ENCODE measurements at places on chromosomes 5 and 9. TPM values are rescaled to one million over a fixed set of nuclear protein-coding genes. Genes with fewer than 3 reads are reported as not detected.

DNA sequence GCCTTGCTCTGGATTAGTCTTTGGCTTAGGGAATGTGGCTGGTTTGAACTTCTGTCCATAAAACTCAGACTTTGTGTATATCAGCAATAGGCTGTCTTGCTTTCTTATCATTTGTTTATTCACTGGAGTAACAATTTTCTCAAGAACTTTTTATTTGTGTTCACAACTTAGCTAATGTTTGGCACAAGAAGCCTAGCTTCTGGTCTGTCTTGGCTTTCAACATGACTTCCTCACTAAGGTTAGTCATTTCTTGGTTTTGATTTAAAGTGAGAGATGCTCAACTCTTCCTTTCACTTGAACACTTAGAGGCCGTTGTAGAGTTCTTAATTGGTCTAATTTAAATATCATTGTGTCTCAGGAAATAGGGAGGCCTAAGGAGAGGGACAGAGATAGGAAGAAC lies 4.9 kb downstream of the FBXO38 start:
- peak; percentile 25 for DNase-seq
- H3K27me3 ChIP-seq, result no peaks in the 10 kb centered on the region
- no peak overlapping the region for H3K4me3 ChIP-seq
- peaks cover 17% of the 10 kb centered on the region for H3K4me1 ChIP-seq
- peaks cover 2% of the 10 kb centered on the region for H3K36me3 ChIP-seq
- H3K27ac ChIP-seq, result no peak overlapping the region

DNA sequence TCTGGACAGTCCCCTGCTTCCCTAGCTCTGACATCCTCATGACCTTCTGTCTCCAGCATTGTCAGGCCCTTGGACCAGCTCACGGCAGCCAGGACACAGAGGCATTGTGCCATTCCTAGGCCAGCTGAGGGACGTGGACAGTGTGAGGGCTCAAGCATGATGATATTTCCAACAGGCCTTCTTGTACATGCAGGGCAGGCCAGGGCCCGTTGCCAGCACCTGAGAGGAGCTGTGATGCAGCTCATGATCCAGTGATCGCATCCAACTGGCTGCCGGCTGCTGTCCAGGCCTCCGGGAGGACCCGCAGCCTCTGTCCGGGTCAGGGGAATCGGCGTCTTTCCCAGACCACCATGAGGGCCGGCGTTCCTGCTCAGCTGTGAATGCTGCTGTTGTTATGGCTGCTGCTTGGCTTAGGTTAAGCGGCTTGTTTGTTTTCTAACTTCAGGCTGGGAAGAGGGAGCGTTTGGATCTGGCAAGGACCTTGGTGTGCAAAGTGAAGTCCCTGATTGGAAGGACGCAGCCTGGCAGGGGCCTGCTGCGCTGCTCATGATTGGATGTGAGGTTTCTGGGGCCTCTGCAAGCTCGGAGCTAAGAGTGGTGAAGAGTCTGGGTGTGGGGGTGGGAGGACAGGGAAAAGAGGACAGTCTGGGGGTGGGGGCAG lies 53.8 kb downstream of the PDZD2 start:
- no peaks in the 10 kb centered on the region for H3K4me1 ChIP-seq
- H3K27me3 ChIP-seq, result no peaks in the 10 kb centered on the region
- no peaks in the 10 kb centered on the region for H3K36me3 ChIP-seq
- no peak for DNase-seq
- no peak overlapping the region for H3K27ac ChIP-seq

GRCh38 chr5:95669985-95670384 lies 12.8 kb downstream of the SPATA9 start:
- peak overlapping the region; percentile 69 for H3K27ac ChIP-seq
- no peaks in the 10 kb centered on the region for H3K27me3 ChIP-seq
- H3K4me3 ChIP-seq, result no peak overlapping the region
- no peaks in the 10 kb centered on the region for H3K36me3 ChIP-seq
- DNase-seq, result no peak

TGFBI gene
- total RNA-seq, result 1,862 TPM

DNA sequence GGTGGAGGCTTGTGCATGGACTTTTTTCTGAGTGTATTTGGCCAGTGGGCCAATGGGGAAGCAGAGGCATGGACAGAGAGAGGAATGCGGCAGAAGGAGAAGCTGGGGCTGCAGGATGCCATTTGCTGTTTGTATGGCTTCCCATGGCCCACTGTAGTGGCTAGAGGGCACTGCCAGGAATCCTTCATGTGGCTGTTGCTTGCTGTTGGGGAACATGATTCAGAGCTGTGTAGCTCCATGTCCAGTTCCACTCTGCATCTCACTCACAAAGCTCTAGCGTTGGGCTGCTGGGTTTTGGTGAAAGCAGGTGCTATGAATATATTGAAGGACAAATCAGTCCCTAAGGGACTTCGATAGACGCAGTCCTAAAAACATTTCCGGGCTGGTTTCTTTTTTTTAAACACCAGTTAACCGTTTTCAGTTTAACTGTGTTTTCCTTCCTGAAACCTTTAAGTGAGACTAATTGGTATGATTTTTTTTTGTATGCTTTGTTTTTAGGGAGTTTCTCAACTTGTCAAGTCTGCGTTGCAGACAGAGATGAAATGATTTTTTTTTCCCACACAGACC lies 51.3 kb downstream of the SLC22A5 start:
- no peak overlapping the region for H3K4me3 ChIP-seq
- H3K27ac ChIP-seq, result no peak overlapping the region
- DNase-seq, result no peak
- peaks cover 28% of the 10 kb centered on the region for H3K4me1 ChIP-seq

DNA sequence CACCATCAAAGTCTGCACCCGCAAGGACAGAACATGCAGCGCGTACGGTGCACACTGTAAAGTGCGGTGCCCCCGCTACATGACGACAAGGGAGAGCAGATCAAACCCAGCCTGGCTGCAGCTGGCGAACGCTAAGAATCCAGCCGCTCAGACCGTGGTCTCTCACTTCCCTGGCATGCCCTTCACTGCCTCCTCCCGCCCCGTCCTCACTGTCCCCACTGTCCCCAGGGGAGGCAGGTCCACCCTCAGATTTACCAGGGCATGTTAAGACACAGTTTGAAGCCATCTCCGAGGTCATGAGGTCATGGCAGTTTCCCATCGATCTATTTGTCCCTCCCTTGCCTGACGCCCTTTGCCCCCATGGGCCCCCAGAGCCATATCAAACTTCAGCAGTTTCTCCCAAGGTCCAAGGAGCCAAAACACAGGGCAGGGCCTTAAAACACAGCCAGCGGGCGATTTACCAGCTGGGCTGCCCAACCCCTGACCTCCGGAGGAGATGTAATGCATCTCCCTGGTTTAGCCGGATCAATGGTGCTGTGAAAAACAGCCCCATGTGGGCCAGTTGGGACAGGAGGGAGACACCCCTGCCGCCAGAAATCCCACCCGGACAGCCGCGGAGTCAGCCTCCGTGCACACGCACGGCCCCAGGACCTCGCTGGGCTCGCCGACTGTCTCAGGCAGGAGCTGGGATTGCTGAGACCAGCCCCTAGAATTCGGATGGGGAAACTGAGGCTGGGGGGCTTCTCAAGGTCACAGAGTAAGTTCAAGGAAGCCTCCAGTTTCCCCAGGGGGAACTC lies 52.3 kb upstream of the FUBP3 start:
- no peak for DNase-seq
- no peak overlapping the region for H3K4me3 ChIP-seq
- H3K27ac ChIP-seq, result no peak overlapping the region
- peaks cover 24% of the 10 kb centered on the region for H3K27me3 ChIP-seq

IRX2 gene
- total RNA-seq, result 7.0 TPM

DNA sequence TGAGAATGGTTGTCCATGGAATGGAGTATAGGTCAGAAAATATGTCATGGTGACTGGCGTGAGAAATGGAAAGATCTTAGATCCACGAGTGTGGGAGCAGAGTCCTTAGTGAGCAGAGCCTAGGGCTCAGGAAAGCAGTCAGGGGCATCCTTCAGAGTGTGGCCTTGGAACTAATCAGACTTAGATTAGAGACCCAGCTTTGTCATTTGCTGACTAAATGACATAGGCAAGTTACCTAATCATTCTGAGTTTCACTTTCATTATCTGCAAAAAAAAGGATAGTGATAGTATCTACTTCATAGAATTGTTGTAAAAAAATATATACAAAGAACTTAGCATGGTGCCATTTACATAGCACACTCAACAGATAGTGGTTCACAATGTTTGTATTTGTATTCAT lies 24.3 kb upstream of the SLIT3 start:
- DNase-seq, result no peak
- H3K36me3 ChIP-seq, result no peaks in the 10 kb centered on the region
- no peaks in the 10 kb centered on the region for H3K4me1 ChIP-seq
- H3K27me3 ChIP-seq, result no peaks in the 10 kb centered on the region
- H3K4me3 ChIP-seq, result no peak overlapping the region

TSSK1B gene
- 0.20 TPM for total RNA-seq
